Heart left ventricle (tissue), 16 donors: ENCODE measurements at places on chromosomes 12 and 14. TPM values are rescaled to one million over a fixed set of nuclear protein-coding genes. Genes with fewer than 3 reads are reported as not detected.

- DNase-seq = no peak
- no peaks in the 10 kb centered on the region for H3K27me3 ChIP-seq
- no peaks in the 10 kb centered on the region for H3K4me1 ChIP-seq
- H3K36me3 ChIP-seq = no peaks in the 10 kb centered on the region
- no peak overlapping the region for H3K4me3 ChIP-seq
Observed at GRCh38 chr14:32908196-32909084, 30.2 kb upstream of the NPAS3 start.

DNA sequence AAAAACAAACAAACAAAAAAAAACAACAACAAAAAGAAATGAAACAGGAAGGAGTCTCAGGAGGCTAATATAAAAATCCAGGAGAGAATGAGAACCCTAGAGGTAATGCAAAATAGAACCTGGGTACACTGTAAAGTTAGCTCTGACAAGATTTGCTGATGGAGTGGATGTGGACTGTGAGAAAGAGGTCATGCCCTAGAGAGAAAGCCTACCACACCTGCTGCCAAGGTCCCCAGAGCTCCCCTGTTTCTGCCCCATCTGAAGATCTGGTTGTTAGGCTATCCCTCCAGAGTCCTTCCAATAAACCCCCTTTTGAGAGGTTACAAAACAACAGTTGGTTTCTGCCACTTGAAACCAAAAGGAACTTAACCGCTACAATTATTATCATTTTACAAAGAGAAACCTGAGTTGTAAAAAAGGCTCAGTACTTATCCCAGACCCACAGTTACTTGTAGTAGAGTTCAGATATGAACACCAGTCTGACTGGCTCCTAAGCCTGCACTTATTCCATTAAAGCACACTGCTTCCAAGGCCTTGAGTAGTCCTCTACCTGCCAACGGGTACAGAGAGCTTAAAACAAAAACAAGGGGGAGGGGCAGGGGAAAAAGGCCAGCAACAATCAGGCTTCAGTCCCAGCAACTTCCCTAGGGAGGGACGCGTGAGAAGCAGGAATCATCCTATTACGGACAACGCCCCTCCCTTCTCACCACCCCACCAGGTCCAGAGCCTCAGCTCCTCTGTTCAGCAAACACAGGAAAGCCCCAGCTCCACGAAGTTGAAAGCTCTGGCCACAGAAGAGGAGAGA is 27.7 kb downstream of the PPP1R13B start:
- H3K36me3 ChIP-seq = no peaks in the 10 kb centered on the region
- H3K4me3 ChIP-seq = no peak overlapping the region
- DNase-seq = no peak
- peaks cover 54% of the 10 kb centered on the region for H3K4me1 ChIP-seq
- H3K27me3 ChIP-seq = no peaks in the 10 kb centered on the region

- no peak for DNase-seq
- no peak overlapping the region for H3K4me3 ChIP-seq
- H3K27ac ChIP-seq = no peak overlapping the region
- H3K4me1 ChIP-seq = no peaks in the 10 kb centered on the region
- H3K36me3 ChIP-seq = no peaks in the 10 kb centered on the region
- no peaks in the 10 kb centered on the region for H3K27me3 ChIP-seq
Observed at GRCh38 chr14:45267071-45267470, 14.1 kb upstream of the MIS18BP1 start.

GRCh38 chr12:111467092-111467856 is 61.6 kb downstream of the SH2B3 start:
- H3K36me3 ChIP-seq = peaks cover 75% of the 10 kb centered on the region
- H3K27me3 ChIP-seq = no peaks in the 10 kb centered on the region
- H3K27ac ChIP-seq = no peak overlapping the region
- no peaks in the 10 kb centered on the region for H3K4me1 ChIP-seq
- no peak for DNase-seq

- DNase-seq = no peak
- H3K27me3 ChIP-seq = no peaks in the 10 kb centered on the region
- no peak overlapping the region for H3K27ac ChIP-seq
- no peaks in the 10 kb centered on the region for H3K36me3 ChIP-seq
- no peak overlapping the region for H3K4me3 ChIP-seq
- no peaks in the 10 kb centered on the region for H3K4me1 ChIP-seq
Observed at GRCh38 chr12:66600903-66601302, 78.0 kb downstream of the GRIP1 start.

- H3K27ac ChIP-seq = peak overlapping the region; percentile 97
- DNase-seq = peak; percentile 70
- peak overlapping the region; percentile 97 for H3K4me3 ChIP-seq
- H3K4me1 ChIP-seq = peaks cover 55% of the 10 kb centered on the region
Observed at GRCh38 chr14:64501411-64502171, 2.0 kb downstream of the ZBTB25 start.

- H3K4me1 ChIP-seq = peaks cover 15% of the 10 kb centered on the region
- no peaks in the 10 kb centered on the region for H3K36me3 ChIP-seq
- H3K27ac ChIP-seq = peak overlapping the region; percentile 75
Observed at GRCh38 chr12:92987846-92988621, 58.9 kb upstream of the EEA1 start.

GRCh38 chr14:24794644-24795305 is 160.8 kb upstream of the GZMB start:
- no peak overlapping the region for H3K4me3 ChIP-seq
- H3K27me3 ChIP-seq = no peaks in the 10 kb centered on the region
- DNase-seq = no peak
- H3K4me1 ChIP-seq = no peaks in the 10 kb centered on the region

The FICD gene
- total RNA-seq = 2.9 TPM

- DNase-seq = peak; percentile 67
- H3K4me1 ChIP-seq = no peaks in the 10 kb centered on the region
- H3K27me3 ChIP-seq = no peaks in the 10 kb centered on the region
Observed at GRCh38 chr14:75303381-75303789, 24.8 kb downstream of the FOS start.

The CDKL1 gene
- total RNA-seq = 1.8 TPM

DNA sequence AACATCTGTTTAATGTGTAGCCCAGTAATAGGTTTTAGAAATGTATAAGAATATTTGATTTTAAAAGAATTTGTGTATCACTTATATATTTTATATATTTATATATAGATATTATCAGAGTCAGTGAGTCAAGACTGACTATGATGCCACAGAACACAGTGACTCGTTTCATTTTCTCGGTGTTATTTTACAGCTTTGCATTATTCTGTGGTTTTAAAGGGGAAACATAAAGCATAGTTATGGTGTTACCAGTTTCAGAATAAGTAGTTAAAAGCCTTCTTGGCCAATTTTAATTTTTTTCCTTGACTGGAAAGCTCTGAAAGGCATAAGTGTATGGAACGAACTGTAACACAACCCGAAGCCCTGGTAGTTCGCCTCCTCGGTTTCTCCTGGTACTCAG is 91.0 kb downstream of the GRIP1 start:
- no peak overlapping the region for H3K27ac ChIP-seq
- no peaks in the 10 kb centered on the region for H3K36me3 ChIP-seq
- H3K4me1 ChIP-seq = no peaks in the 10 kb centered on the region
- DNase-seq = no peak

The LBHD2 gene
- total RNA-seq = not detected

The AQP6 gene
- total RNA-seq = not detected

The IRAK3 gene
- total RNA-seq = 8.0 TPM

GRCh38 chr14:51981218-51981854 is 8.0 kb upstream of the RTRAF start:
- no peaks in the 10 kb centered on the region for H3K36me3 ChIP-seq
- no peaks in the 10 kb centered on the region for H3K4me1 ChIP-seq
- no peaks in the 10 kb centered on the region for H3K27me3 ChIP-seq
- no peak for DNase-seq
- H3K4me3 ChIP-seq = no peak overlapping the region

DNA sequence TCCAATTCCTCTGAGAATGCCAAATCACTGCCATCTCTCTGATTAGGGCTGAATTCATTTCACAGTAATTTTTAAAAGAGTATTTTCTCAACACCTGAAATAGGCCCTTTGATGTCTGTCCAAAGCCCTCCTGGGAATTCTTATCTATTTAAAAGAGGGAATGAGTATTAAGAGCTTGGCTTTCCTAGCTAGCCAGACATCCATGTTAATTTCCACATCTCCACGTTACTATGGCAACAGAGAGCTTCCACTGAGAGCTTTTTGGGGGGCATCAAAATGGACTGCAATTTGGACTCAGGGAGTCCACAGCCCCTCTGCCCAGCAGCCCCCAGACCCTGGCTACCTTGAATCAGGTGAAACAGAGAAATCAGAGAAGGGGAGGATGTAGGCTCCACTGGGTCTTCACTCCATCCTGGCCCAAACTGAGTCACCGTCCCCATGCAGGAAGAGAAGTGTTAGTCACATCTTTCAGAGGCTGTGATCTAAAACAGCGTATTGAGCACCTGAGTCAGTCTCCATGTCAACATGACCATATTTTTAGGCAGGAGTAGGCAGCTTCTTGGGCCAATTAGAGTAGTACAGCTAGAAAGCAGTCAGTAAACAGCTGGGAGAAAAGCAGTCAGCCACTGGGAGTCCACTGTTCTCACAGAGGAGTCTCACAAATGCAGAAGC is 7.0 kb upstream of the FICD start:
- H3K36me3 ChIP-seq = no peaks in the 10 kb centered on the region
- peaks cover under 1% of the 10 kb centered on the region for H3K27me3 ChIP-seq
- H3K4me1 ChIP-seq = no peaks in the 10 kb centered on the region
- H3K27ac ChIP-seq = no peak overlapping the region

The FOXG1 gene
- total RNA-seq = not detected

- H3K36me3 ChIP-seq = no peaks in the 10 kb centered on the region
- no peak for DNase-seq
- H3K27me3 ChIP-seq = no peaks in the 10 kb centered on the region
- no peak overlapping the region for H3K27ac ChIP-seq
- no peak overlapping the region for H3K4me3 ChIP-seq
- no peaks in the 10 kb centered on the region for H3K4me1 ChIP-seq
Observed at GRCh38 chr14:50403419-50403818, 6.7 kb upstream of the CDKL1 start.

- H3K4me3 ChIP-seq = no peak overlapping the region
- no peak overlapping the region for H3K27ac ChIP-seq
- H3K27me3 ChIP-seq = no peaks in the 10 kb centered on the region
- DNase-seq = no peak
- H3K4me1 ChIP-seq = no peaks in the 10 kb centered on the region
- H3K36me3 ChIP-seq = no peaks in the 10 kb centered on the region
Observed at GRCh38 chr12:32252199-32253073, 145.8 kb downstream of the BICD1 start.

DNA sequence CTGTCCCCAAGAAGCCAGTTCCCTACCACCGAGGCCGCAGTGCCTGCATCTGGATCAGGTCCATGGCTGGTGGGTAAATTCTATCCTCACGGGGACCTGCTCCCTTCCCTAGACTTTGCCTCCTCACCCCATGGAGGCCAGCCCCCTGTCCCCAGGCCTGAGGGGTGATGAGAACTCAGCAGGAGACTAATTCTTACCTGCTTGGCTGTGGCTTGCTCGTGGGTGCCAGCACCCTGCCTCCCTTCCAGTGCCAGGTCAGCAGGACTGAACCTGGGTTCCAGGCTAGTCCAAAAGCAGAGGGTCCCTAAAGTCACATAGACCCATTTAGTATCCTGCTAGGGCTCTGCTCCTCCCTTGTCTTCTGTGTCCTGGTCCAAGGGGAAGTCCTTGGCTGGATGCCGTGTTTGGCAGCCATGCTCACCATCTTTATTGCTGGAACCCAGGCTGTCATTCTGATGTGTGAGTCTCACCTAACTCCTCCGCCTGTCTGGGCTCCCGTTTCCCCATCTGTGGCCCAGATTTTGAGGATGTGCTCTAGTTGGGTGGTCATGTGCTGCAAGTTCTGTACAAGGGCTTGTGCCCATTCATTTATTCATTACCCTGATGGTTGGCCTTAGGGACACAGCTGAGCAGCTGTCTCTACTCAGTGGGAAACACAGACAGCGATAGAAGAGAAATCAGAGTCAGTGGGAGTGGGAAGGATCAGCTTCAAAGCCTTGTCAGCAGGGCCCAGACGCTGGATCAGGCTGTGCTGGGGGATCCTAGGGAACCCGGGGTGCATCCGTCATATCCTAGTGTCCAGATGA is 949 bp downstream of the PLBD2 start:
- H3K4me1 ChIP-seq = no peaks in the 10 kb centered on the region
- DNase-seq = peak; percentile 70
- H3K27me3 ChIP-seq = no peaks in the 10 kb centered on the region
- H3K4me3 ChIP-seq = peak overlapping the region; percentile 72

The TMEM119 gene
- total RNA-seq = 0.19 TPM

The ALG10 gene
- total RNA-seq = 3.6 TPM

The OR4Q3 gene
- total RNA-seq = not detected
